A549 treated with CORT108297 at 1 μM for 4 hours (cell line): ENCODE measurements at places on chromosomes 16 and 17. TPM values are rescaled to one million over a fixed set of nuclear protein-coding genes. Genes with fewer than 3 reads are reported as not detected.

Gene ITGAD
- 0.02 TPM in 1 of 5 replicates, not detected in the others for total RNA-seq

Gene KRTAP3-2
- total RNA-seq, result 0.20 to 0.42 TPM (median 0.34 TPM) in 5 replicates

Gene CX3CL1
- 0.03 to 0.17 TPM (median 0.07 TPM) in 5 replicates for total RNA-seq

Gene FADS6
- 0.06 to 0.12 TPM in 2 of 5 replicates, not detected in the others for total RNA-seq

Gene MYH8
- not detected in 5 replicates for total RNA-seq

Gene TBKBP1
- 4.4 to 7.2 TPM (median 6.5 TPM) in 5 replicates for total RNA-seq

Gene DBF4B
- total RNA-seq, result 26.4 to 31.7 TPM (median 29.2 TPM) in 5 replicates

Gene KCNJ16
- total RNA-seq, result 0.13 to 0.27 TPM (median 0.18 TPM) in 5 replicates

Gene NTN3
- total RNA-seq, result 0.05 to 0.07 TPM in 2 of 5 replicates, not detected in the others

Gene PMP22
- total RNA-seq, result 254 to 305 TPM (median 275 TPM) in 5 replicates
